CD4-positive, alpha-beta T cell treated with Interleukin-4 for 4 hours (primary cell): ENCODE measurements at places on chromosomes 2 and 18.

DNA sequence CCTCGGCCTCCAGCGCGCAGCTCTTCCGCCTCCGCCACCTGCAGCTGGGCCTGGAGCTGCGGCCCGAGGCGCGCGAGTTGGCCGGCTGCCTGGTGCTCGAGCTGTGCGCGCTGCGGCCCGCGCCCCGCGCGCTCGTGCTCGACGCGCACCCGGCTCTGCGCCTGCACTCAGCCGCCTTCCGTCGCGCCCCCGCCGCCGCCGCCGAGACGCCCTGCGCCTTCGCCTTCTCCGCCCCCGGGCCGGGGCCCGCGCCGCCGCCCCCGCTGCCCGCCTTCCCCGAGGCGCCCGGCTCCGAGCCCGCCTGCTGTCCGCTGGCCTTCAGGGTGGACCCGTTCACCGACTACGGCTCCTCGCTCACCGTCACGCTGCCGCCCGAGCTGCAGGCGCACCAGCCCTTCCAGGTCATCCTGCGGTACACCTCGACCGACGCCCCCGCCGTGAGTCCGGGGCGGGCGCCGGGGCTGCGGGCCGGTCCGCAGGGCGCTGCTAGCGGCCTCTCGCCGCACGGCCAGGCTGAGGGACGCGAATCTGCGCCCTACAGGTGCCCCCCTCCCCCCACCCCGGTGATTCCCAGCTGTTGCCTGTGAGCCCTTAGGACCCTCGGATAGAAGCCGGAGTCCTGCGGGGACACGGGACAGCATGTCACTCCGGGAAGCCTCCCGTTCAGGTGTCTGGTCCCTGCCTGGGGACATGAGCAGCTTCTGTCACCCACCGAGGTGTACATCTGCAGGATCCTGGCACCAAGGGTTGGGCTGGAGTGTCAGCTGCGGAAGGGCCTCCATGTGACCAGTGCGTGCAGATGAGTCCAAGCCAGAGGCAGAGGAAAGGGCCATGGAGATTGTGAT lies 616 bp downstream of the RNPEPL1 start:
- DNase-seq = peak; percentile 48

GRCh38 chr2:45391866-45392265 lies 219.2 kb downstream of the SRBD1 start:
- DNase-seq = no peak

GRCh38 chr2:9244985-9245544 lies 38.5 kb downstream of the ASAP2 start:
- no peak for DNase-seq

DNA sequence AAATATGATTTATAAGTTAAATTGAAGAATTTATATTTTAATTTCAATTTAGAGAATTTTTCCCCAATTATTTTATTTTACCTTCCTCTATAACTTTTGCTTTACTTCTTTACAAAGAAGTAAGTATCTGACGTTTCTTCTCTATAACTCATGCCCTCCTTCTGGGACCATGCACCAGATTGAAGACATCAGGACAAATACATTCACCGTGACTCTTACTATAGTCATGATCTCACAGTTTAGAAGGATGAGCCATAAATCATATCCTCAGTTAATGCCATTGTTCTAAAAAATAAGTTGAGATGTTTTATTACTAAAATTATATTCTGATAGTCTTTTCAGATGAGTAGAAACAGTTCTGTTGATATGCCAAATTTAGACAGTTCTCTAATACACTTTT lies 279.3 kb downstream of the TMX3 start:
- DNase-seq = no peak

DNA sequence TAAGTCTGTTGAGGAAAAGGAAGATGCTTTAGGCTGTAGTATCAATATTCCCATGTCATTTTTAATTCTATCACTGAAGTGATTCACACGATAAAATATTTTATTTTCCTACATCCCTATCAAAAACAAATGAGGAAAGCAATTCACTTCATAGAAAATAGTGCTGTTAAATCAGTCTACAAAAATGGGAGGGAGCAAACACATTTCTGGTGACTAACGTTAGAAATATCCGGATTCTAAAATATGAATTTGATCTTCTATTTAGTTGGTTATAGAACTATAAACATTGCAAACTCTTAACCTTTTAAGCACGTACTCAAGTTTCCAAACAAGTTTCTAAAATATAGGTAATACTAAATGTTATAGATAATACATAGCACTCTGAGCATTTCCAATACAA lies 20.8 kb downstream of the ATF2 start:
- no peak for DNase-seq

- no peak for DNase-seq
Measured at GRCh38 chr18:21112543-21113105, 1.0 kb upstream of the ROCK1 start.

DNA sequence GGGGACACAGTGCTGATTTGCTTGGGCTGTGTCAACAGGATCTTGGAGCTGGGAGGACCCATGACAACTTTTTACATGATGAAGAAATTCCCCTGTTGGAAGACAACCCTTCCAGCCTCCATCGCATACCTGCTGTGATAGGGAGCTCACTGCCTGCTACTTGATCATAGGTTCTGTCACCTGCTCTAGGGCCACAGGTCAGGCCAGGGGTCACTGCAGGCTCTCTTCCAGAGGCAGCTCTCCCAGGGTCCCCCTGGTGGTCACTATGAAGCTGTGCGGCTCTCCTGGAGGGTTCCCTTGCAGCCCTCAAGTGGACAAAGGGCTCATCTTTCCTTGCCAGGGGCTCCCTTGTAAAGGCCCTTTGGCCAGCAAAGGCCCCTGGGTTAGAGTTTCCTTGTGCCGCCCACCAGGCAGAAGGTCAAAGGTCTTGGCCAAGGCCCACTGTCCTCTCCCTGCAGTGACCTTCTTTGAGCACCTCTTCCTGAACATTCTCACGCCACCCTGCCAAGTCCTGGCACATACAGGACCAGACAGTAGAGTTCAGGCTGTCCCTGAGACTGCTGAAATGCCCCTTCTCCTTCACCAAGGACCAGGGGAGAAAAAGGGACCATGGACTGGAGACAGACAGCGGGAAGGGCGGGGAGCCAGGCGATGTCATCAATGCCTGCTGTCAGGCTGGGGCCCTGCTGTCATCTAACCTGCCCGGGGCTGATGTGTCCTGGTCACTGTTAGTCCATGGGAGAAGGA lies 345.1 kb downstream of the DYSF start:
- DNase-seq = no peak

DNA sequence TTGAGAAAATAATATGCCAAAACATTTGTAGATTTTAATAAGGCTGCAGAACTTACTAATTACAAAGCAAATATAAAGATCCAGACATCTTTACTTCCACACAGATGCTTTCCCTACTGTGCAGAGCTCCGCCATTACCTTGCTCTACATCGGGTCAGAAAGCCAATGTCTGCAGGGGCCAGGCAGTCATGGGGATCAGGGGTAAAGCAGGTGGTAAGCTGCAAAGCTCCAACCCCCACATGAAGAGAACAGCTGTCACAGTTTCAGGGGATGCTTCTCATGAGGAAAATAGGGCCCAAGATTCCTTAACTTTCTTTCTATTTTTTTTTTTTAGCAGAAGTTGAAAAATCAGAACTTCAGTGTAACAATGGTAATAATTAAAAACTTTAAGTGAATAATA lies 102.7 kb downstream of the DCC start:
- DNase-seq = no peak

GRCh38 chr2:172244419-172245130 lies 141.9 kb upstream of the DLX2 start:
- no peak for DNase-seq

GRCh38 chr2:174053355-174054151 lies 88.4 kb upstream of the SP3 start:
- no peak for DNase-seq

GRCh38 chr2:240509667-240510512 lies 47.9 kb downstream of the ANKMY1 start:
- DNase-seq = no peak

- DNase-seq = no peak
Measured at GRCh38 chr2:60442608-60443007, 110.8 kb downstream of the BCL11A start.

DNA sequence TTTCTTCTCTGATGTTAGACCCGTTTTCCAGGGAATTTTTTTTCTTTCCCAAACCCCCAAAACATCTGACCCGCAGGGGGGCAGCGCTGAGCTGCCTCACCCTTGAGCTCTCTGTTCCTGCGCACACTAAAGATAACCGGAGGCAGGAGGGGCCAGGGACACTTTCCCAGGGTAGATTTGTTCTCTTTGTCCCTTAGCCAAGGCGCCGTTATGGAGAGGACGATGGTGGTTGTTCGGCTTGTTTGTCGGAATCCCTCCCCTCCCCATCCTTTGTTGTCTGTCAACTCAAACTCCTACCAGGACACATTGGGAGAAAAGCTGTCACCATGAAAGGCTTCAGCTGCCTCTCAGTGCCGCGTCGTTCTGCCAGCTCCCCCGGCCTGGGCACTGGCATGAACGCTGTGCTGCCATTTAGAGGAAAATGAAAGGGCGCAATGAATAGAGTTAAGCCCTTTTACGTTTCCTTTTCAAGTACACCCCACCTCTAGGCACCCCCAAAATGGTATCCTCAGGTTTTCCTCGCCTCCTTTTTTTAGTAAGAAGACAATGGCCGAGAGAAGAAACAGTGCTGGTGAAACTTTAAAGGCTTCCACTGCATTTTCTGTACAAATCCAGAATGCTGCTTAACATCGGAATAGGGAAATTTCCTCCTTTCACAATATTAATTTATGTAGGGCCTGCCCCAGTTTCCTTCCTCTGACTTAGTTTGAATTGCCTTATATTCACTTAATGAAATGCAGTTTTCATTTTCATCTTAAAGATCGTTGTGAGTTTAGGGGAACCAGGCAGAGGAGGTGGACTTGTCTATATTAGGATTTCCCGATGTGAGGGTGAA lies 62.1 kb downstream of the RND3 start:
- no peak for DNase-seq

GRCh38 chr18:21439431-21439846 lies 161.1 kb downstream of the ESCO1 start:
- DNase-seq = no peak

DNA sequence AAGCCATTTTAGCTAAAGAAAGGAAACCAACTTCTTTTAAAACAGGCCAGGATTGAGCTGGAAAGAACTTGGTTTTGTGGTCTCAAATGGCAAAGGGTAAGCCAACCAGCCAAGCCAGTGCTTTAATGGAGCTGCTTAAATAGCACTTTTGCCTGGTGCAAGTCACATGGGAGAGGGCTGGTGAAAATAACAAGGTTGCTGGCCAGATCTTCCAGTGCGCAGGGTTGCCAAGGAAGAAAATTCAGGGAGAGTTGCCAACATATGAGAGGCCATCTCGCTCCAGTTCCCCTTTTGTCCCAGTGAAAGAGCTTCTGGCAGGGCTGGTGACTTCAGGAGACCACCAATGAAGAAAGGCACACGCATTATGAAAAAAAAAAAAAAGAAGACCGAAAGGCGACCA lies 57.3 kb downstream of the IRS1 start:
- DNase-seq = no peak

DNA sequence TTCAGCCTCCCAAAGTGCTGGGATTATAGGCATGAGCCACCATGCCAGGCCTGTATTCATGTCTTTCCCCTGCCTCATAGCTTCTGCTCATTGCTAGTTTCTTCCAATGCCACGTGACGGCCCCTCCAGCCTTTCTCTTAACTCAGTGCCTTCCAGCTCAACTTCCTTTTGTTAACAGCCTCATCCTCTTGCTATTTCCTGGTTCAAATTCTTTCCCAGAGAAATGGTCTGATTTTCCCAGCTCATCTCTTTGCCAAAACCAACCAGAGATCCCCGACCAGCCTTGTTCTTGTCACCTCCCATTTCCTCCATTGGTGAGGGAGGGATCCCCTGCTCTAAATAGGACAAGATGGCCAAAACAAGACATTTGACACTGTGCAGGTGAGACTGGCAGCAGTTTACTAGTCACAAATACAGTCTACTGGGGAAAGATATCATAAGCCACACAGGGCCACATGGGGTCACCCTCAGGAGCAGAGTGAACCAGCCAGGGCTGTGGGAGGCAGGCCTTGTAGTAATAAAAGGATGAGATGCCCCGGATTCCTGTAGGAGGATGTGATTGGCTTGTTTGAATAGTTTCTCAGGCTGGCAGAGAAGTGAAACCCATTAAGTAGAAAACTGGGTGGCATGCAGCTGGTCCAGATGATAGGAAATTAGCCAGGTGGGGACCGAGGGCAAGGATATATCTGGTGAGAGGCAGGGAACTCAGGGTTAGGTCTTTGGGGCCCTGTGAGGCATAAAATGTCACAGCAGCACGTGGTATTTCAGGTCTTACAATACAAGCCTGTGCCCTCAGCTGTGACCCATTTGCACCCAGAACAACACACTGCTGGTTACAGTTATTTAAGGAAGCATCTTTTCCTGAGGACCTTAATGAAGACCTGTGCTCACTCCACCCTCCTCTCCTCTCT lies 6.4 kb downstream of the CD207 start:
- no peak for DNase-seq

- no peak for DNase-seq
Measured at GRCh38 chr2:23486684-23487075, 101.7 kb downstream of the KLHL29 start.

GRCh38 chr2:159936471-159936870 lies 125.9 kb downstream of the PLA2R1 start:
- DNase-seq = no peak

GRCh38 chr2:169287666-169288065 lies 74.7 kb downstream of the LRP2 start:
- DNase-seq = no peak

GRCh38 chr2:175019566-175020327 lies 14.6 kb upstream of the CHN1 start:
- DNase-seq = no peak
